ENCODE measurements at places on chromosomes 1 and 21.

GRCh38 chr1:90341516-90341915 lies 346.6 kb downstream of the ZNF326 start:
- no peak for DNase-seq

DNA sequence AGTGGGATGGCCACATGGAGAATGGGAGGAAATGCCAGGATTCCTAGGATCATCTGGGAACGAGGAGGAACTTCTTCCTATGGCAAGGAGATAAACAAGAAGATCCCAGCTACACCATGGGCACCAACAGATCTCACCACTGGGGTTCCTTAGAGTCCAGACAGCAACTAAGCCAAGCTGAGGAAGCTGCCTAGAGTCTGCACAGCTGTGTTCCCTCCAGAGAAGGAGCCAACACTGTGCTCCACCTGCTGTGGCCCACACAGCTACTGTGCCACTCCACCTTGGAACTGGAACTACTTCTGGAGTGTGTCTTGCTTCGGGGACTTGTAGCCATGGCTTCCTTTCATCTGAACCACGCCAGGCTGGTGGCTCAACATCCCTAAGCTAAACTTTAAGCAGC lies 6.0 kb downstream of the IFNAR1 start:
- no peak for DNase-seq

DNA sequence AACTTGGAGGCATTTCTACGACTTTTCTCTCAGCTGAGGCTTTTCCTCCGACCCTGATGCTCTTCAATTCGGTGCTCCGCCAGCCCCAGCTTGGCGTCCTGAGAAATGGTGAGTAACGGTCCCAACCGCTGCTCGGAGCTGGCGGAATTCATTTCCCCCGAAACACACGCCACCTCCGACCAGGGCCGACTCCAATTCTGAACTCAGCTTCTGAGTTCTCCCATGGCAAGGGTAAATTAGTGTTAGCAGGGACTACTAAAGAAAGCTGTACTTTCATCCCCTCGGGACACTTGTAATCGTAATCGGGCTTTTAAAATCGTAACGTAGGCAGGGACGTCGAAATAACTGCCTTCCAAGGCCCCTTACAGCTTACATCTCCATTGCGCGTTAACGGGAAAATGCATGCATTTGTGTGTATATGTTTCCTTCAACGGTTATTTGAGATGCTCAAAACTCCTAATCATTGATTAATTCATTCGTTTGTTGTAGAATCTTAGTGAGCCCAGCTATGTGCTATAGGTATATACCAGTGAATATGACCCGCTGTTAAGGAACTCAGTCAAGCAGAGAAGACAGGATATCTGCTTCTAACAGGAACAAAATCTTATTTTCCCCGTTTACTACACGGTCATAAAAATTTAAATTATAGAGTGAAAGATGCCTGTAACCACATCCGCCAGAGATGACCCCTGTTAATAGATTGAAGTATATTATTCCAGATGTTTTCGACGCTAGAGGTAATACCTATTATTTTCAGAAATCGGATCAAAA lies 472 bp downstream of the DTL start:
- DNase-seq: peak; percentile 9

- peak; percentile 42 for DNase-seq
Measured at GRCh38 chr1:228141226-228142044, 1.4 kb downstream of the GUK1 start.

GRCh38 chr21:36902793-36903192 lies 63.7 kb downstream of the HLCS start:
- no peak for DNase-seq

Data from endothelial cell of umbilical vein (primary cell).